ENCODE measurements at places on chromosomes 7 and 10.

GRCh38 chr7:2802504-2803341 is 41.4 kb downstream of the GNA12 start:
- no peak for DNase-seq

DNA sequence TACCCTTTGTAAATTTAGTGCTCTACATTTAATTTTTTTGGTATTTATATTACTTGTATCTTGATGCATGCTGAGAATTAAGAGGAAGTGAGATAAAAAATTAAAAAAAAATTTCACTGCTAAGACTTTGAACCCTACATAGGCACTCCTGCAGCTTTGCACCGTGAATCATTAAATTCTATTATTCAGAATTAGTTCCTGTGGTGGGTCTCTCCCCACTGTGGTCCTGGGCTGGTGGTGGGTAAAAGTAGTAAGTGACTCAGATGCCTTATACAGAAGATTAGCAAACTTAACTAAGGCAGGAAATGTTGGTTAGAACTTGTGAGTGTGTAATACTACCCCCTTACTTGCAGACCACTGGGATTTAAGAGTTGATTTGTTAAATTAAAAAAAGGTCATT is 72.6 kb downstream of the AP3M1 start:
- no peak for DNase-seq

DNA sequence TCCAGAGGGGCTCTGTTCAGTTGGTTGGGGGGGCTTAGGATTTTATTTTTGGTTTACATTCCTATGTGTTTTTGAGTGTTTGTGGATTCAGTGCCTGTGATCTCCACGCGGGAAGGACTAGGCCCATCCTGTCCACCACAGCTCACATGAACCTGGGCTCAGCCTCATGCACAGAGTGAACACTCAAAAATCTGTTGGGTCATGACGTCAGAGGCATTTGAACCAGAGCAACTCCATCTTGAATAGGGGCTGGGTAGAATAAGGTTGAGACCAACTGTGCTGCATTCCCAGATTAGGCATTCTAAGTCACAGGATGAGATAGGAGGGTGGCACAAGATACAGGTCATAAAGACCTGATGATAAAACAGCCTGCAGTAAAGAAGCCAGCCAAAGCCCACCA is 133.3 kb downstream of the RAMP3 start:
- DNase-seq = no peak

GRCh38 chr10:4686644-4686996 is 139.4 kb upstream of the AKR1E2 start:
- DNase-seq = no peak

- DNase-seq = no peak
Measured at GRCh38 chr7:36970551-36971514, 246.5 kb upstream of the AOAH start.

- no peak for DNase-seq
Measured at GRCh38 chr7:44548893-44549292, 7.8 kb upstream of the NPC1L1 start.

- DNase-seq = no peak
Measured at GRCh38 chr10:130036296-130037065, 72.4 kb upstream of the EBF3 start.

DNA sequence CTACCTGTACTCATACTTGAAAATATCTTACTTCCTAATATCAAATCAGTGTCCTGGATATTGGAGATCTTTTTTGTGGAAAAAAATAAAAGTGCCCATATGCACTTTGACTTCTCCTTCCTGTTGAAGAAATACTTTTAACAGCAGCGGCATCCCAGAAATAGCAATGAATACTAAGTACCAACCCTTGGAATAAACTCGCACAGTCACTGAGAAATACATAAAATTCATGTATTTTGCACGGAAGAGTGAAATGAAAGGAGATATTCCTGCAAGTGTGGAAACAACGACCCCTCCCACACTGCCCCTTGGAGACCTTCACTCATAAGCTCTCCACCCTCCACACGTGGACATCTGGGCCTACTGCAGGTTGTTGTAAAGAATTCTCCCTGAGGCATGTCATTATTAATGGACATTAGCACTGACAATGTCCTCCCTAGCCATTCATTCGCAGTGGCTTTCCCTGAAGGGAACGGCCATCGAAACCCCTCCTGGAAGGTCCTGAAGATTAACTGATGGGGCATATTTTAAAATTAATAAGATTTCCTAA is 407.6 kb upstream of the PFKP start:
- DNase-seq = no peak

DNA sequence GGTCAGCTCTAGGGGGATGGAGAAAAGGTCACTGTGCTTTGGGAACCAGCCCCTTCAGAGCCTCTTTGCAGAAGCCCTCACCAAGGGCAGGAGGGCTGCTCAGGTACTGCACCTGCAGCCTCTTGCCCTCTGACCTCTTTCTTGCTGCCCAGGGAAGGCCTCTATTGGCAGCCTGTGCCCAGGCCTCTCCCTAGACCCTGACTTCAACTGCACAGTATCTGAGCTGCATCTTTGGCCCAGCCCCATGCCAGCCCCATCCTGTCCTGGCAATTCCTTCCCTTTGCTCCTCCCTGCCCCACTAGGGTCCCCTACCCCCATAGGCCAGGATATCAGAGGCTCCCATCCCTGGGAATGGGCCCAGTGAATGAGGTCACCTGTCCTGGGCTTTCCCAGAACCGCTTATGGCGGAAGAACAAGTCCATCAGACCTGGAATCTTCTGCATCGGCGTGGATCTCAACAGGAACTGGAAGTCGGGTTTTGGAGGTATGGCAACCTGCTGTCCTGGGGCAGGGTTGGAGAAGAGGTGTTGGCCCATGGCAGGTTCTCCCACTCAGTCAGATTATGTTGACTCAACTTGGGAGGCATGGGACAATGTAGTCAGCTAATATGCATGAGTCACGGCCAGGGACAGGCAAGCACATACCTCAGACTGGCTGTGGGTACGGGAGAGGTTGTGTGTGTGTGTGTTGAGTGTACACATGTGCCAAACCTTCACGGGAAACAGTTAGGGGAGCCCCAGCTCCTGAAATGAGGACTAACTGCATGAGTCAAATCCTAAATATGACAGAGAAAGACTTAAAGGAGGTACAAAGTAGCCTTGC is 17.1 kb upstream of the CPA1 start:
- no peak for DNase-seq

- DNase-seq = no peak
Measured at GRCh38 chr10:22379059-22379458, 33.8 kb downstream of the SPAG6 start.

- DNase-seq = no peak
Measured at GRCh38 chr7:159019111-159019510, 125.6 kb downstream of the VIPR2 start.

- DNase-seq = no peak
Measured at GRCh38 chr7:113371416-113372043, 253.2 kb upstream of the SMIM30 start.

GRCh38 chr10:91690996-91691676 is 58.3 kb upstream of the PPP1R3C start:
- DNase-seq = no peak

DNA sequence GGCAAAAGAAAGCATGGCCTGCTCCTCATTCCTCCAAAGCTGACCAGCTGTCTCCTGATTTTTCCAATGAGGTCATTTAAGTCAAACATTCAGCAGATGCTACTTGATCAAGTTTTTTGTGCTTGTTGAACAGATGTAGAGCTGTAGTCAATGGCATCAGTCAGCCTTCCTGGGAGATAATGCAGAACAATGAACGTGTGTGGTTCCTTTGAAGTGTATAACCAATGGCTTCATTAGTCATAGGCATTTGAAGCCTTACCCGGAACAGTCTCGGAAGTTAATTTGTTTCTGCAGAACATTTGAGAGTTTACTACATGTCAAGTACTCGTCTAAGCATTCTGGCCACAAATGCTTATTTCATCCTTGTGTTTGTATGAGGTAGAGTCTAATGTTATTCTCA is 227.1 kb downstream of the ADRA2A start:
- no peak for DNase-seq

DNA sequence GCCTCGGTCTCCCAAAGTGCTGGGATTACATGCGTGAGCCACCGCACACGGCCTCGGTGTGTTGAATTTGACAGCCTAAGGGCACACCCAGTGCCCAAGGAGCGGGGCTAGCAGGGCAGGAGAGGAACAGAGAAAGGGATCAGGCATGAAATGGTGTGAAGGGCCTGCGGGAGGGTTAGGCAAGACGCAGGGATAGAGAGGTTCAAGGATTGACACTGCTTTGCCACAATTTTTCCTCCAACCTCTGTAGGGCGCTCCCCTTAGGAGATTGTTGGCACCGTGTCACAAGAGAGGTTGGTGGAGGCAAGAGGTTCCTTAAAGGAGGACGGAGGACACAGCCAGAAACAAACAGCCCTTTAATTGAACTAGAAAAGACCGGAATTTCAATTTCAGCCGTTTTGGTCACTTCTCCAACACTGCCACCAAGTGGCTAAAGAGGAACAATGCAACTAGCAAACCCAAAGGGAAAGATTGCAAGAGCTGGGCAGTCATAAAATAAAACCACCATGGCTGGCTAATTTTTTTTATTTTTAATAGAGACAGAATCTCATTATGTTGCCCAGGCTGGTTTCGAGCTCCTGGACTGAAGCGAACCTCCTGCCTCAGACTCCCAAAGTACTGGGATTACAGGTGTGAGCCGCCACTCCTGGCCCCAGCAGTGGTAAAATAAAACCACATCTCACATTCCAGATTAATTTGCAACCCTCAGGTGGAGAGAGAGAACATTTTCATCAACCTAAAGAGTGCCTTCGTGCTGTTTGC is 6.9 kb upstream of the CREB3L2 start:
- DNase-seq = no peak

- DNase-seq = no peak
Measured at GRCh38 chr10:28963539-28964221, 286.4 kb downstream of the BAMBI start.

- DNase-seq = no peak
Measured at GRCh38 chr10:131872827-131873375, 27.9 kb upstream of the PPP2R2D start.

- no peak for DNase-seq
Measured at GRCh38 chr7:108001764-108002725, 916 bp downstream of the LAMB1 start.

GRCh38 chr10:77699080-77699645 is 61.6 kb upstream of the KCNMA1 start:
- no peak for DNase-seq

- DNase-seq = no peak
Measured at GRCh38 chr10:76138286-76138685, 706.9 kb downstream of the LRMDA start.

DNA sequence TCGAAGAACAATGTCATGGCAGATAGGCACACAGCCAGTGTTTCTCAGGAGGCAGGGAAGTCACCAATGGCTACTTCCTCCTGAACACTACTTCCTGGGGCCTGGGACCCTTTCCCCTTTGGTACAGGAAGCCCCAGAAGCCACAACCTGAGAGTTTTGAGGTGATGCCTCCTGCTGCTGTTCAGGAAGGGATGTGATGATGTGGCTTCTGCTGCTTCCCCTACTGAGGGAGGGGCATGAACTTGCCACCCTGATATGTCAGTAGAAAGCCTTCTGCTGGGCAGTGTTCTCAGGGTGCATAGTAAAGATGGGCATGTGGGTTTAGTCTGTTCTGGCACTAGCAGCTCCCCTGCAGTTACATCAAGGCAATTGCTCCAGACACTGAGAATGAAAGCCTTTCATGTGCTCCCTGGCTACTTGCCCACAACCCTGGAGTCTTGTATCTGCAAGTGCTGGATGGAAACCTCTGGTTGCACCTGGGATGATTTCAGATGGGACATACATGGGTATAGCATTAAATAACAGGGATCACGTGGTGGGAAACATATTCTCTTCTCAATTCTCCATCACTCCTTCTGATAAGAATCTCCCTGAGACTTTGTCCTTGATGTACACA is 69.3 kb downstream of the ADRA2A start:
- no peak for DNase-seq

- peak; percentile 3 for DNase-seq
Measured at GRCh38 chr7:65722361-65722792, 150.5 kb upstream of the VKORC1L1 start.

GRCh38 chr10:123995461-123996131 is 97.8 kb downstream of the CHST15 start:
- DNase-seq = no peak

- DNase-seq = no peak
Measured at GRCh38 chr7:108016841-108017775, 14.1 kb upstream of the LAMB1 start.

DNA sequence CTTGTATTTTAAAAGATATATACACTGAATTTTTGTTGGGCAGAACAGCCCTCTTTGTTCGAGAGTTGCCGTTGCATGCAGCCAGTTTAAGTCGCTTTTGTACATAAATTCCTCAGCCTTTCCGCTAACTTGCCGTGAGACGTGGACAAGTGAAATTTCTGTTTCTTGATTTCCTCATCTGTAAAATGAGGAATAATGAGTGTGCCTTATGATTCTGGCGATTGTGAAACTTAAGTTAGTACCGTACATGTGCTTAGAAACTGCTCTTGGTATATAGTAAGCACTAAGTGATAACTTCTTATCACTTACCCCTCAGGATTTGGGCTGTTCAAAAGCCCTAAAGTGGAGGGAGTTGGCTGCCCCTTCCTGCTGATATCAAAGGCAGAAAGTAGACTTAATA is 1.4 kb downstream of the CCNJ start:
- DNase-seq = no peak

- DNase-seq = no peak
Measured at GRCh38 chr7:127620406-127621233, 2.7 kb upstream of the PAX4 start.

DNA sequence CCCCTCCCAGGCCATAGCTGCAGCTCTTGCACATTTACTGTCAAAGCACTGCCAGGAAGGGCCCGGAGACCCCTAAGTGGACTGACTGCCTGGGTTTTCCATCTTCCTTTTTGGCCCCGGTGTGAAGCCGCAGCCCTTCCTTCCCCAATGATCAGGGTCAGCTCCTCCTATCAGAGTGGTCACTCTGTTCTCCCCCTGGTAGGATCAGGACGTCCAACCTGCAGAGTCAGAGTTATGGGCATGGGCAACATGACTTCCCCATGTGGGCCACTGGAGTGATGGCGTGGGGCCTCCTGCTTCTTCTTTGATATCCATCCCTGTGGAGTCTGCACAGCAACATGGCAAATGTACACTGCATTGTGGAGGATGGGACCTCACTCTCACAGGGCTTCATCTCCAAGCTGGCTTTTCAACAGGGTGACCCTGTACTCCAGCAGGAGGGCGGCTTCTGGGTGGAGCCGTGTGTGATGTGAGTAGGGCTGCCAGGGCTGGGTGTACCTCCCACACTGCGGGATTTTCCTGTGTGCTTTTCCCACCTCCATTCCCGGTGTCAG is 6.4 kb upstream of the RAMP3 start:
- no peak for DNase-seq

- peak; percentile 1 for DNase-seq
Measured at GRCh38 chr7:121244120-121244870, 84.5 kb upstream of the WNT16 start.
